ENCODE measurements at places on chromosomes 6 and 20. TPM values are rescaled to one million over a fixed set of nuclear protein-coding genes. Genes with fewer than 3 reads are reported as not detected.

The GPX5 gene
- total RNA-seq = not detected

The PFDN4 gene
- 16.8 TPM for total RNA-seq

The SPATS1 gene
- not detected for total RNA-seq

GRCh38 chr6:163645560-163645959, 231.0 kb downstream of the QKI start:
- DNase-seq = no peak

The L3MBTL3 gene
- 46.4 TPM for total RNA-seq

The CTAGE9 gene
- not detected for total RNA-seq

DNA sequence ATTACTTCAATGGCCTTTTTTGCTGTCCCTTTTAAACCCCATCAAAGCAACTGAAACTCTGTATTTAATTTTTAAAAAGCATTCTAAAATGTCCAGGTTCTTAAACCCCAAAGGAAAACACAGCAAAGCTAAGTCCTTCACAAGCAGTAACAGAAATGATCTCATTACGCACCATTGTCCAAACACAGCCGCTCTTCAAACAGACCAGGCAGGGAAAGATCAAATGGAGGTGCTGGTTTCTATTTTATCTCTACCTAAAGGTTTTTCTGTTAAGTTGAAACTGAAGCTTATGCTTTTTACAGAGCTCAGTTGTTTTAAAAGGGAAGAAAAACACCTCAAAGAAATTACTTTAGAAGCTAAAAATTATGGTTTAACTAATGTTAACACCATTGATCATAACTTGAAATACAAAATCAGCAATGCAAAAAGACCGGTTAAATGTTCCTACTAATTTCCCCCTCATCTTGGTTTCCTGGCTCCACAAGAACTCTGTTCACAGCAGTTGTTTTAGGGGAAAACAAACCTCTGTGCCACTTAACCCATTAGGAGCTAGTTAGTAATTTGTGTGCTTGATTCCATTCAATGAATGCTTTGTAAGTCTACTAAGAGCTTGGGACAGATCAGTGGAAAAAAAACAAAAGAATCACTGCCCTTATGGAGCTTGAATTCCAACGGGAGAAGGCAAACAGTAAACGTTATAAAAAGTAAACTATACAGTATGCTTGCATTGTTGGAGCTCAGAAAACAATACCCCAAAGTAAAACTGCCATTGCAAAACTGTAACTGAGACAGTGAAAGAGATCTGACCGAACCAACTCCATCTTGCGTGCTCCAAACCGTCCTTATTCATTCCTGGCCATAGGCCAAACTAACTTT, 87.4 kb downstream of the CD24 start:
- no peak for DNase-seq

- peak; percentile 16 for DNase-seq
Measured at GRCh38 chr6:21665392-21666200, 72.0 kb downstream of the SOX4 start.

DNA sequence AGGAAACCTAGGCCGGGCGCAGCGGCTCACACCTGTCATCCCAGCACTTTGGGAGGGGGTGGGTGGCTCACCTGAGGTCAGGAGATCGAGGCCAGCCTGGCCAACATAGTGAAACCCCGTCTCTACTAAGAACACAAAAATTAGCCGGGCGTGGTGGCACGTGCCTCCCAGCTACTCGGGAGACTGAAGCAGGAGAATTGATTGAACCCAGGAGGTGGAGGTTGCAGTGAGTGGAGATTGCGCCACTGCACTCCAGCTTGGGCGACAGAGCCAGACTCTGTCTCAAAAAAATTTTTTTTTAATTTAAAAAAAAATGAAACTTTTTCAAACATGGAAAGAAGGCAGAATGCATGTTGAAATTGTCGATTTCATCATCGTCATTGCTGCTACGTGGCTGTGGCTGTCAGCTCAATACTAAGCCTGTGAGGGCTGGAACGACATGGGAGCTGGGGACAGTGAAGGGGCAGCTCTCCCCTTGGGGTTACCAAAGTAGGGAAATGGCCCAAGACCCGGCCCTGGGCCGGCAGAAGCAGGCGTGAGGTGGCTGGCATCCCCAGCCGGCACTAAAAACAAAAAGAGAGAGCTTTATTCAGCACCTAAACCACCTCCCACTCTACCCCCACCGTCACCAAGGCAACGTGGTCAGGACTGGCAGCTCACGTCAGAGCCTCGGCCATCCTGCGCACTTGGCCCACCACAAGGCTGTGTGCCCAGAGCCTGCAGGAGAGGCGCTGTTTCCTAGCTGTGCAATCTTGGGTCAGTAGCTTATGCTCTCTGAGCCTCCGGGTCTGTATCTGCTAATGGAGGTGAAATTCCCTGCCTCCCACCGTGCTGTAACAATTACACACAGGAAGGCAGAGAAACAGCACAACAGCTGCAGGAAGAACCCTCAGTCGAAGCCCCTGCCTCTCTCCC, 30.8 kb downstream of the AGPAT4 start:
- no peak for DNase-seq

DNA sequence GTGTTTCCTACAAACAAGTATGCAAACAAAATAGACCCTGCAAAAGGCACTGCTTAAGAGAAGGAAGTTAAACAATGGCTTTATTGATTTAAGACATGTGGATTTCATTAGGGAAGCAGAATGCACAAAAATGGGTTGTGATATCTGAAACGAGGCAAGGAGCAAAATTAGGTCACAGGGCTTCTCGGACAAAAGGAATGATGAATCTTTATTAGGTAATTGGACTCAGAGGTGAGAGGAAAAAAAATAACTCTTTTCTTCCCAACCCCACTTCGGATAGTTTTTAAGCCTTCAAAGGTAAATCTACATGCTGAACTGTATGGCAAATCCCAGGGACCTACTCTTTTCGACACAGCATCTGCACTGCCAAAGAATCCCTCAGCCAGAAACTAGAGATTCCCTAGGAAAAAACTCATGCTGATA, 183.0 kb upstream of the TAB2 start:
- no peak for DNase-seq

- DNase-seq = no peak
Measured at GRCh38 chr6:125519367-125519766, 217.6 kb upstream of the HDDC2 start.

DNA sequence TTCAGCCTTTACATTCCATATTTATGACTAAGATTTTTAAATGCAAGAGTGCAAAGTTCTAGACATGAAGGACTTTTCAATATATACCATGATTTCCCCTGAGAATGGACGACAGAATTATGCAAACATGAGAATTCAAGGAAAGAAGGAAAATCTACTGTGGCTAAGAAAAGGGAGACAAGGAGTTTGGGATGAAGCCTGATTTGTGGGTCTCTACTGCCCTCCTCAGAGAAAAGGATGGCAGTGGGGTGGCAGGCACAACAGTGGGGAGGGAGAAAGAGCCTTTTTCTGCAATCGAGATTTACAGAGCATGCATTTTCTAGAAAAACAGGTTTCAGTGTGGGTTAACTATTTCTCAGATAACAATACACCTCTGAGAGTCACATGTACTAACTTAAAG, 466.9 kb upstream of the NRSN1 start:
- no peak for DNase-seq

The SLC22A1 gene
- total RNA-seq = 1.5 TPM

The PXDC1 gene
- 18.9 TPM for total RNA-seq

GRCh38 chr20:23970049-23970448, 18.5 kb downstream of the GGTLC1 start:
- no peak for DNase-seq

The FUT9 gene
- not detected for total RNA-seq

The STX11 gene
- 11.6 TPM for total RNA-seq

- DNase-seq = no peak
Measured at GRCh38 chr6:113009682-113010081, 662.6 kb downstream of the RFPL4B start.

The PPP1R14C gene
- not detected for total RNA-seq

DNA sequence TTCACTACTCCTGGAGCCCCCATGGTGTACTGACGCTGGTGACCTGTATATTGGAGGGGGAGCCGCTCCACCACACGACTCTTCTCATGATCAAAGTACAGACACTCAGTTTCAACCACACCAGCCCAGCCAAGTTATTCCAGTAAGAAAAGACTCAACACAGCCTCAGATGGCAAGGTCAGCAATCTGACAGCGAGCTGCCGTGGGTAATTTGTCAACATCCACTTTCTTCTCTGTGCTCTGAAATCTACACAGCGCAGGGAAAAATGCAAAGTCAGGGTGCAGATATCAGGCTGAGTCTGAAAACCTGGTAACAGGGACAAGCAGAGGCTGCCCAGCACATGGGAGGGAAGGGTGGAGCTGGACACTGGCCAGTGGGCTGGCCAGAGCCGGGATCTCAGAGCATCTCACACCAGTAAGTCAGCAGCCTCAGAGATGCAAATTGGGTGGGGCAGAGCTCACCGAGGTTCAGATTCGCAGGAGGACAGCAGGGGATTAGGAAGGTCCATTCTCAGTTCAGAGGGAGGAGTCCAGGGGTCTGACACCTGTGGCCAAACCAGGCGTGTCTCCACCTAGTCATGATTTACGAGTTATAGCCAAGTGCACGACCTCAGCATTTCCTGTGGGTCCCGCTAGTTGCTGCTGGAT, 44.5 kb upstream of the RPS6KA2 start:
- DNase-seq = no peak

The F13A1 gene
- 2.0 TPM for total RNA-seq

GRCh38 chr6:53746442-53747103, 48.2 kb upstream of the LRRC1 start:
- DNase-seq = no peak

DNA sequence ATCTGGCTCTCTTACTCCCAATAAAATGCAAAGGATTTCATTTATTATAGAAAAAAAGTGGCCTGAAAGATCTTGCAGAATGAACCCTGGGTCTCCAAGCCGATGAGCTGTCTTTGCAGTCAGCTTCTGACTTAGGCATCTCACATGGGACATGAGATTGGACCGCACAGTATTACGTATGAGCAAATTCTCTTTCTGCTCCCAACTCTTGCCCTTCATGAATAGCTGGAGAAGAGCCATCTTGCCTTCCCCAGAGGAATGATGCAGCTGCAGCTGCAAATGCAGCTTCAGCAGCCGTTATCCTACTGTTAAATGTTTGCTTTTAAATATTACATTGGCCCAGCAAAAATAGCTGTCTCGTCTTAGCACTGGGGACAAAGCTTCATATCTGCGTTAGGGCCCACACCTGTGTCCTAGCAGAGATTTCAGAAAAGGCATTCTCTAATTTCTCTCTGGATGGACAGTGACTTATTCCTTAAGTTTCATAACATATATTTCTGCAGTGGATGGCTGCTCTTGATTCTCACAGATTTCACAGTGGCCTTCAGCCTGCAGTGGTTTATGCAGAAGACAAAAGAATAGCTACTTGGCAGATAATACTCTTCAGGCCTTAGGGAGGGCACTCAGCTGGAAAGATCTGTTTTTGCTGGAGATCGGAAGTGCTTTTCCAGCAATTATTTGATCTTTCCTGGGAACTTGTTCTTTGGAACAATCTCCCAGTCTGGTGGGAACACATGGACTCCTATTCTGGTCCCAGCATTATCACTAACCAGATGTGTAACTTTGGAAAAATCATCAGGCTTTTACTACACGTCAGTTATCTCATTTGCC, 129.2 kb downstream of the FYN start:
- DNase-seq = no peak

The TBC1D20 gene
- total RNA-seq = 37.9 TPM

GRCh38 chr6:119942078-119942752, 592.7 kb upstream of the MAN1A1 start:
- no peak for DNase-seq

DNA sequence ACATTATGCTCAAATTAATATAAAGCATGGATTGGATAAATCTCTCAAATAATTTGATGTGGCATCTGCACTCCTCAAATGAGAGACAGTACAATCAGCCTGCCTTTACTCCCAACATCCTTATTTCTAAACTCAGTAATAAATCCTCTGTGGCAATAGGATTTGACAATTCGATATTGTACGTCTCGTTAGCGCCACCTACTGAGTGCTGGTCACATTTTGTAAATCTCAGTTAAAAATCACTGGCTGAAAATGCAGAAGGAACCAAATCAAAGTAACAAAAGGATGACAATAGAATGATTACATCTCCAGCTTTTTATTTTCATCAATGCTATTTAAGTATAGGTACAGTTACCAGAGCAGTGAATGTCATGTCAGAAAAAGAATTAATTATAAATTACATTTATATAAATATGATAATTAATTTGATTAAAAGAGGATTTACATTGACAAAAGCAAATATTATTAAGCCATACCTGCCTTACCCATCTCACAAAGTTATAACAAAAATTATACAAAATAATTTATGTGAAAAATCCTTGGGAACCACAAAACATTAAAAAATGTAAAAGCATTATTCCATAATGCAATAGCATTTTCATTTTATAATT, 20.2 kb upstream of the GJE1 start:
- peak; percentile 58 for DNase-seq

The TNXB gene
- 19.0 TPM for total RNA-seq

The HM13 gene
- 94.3 TPM for total RNA-seq

- DNase-seq = no peak
Measured at GRCh38 chr6:40922281-40922680, 116.7 kb downstream of the UNC5CL start.

Measured in B cell (primary cell).